ENCODE measurements at places on chromosomes 6 and 20.

- no peak for DNase-seq
Measured at GRCh38 chr20:58331961-58332551, 22.5 kb downstream of the RAB22A start.

- no peak for DNase-seq
Measured at GRCh38 chr6:25035512-25036435, 100.0 kb upstream of the RIPOR2 start.

DNA sequence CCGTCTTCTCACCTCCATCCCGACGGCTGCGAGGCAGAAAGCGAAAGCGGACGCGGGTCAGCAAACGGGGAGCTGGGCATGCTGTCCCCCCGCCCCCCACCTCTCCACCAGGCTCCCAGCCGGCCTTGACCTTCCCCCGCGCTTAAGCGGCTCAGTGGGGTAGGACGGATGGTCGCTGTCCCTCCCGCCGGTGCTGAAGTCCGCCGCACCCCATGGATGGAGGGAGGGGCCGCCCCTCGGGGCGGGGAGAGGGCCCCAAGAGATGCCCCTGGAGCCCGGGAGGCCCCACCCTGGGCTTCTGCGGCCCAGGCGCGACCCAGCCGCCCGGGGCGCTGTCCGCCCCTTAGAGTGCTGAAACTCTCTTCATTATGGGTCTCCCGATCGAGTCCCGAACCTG lies at the start of gene KCNB1:
Gene KCNB1, minus strand, starts transcription at position 48 of the 397 bp plus-strand sequence. CDS start 188 bp downstream, outside the sequence.
- DNase-seq, result no peak

GRCh38 chr6:113147544-113147943 lies 709.6 kb upstream of the MARCKS start:
- DNase-seq, result no peak

GRCh38 chr6:89818977-89819335 lies 638 bp downstream of the MDN1 start:
- no peak for DNase-seq

- DNase-seq, result no peak
Measured at GRCh38 chr6:152680879-152681517, 16.7 kb upstream of the MYCT1 start.

DNA sequence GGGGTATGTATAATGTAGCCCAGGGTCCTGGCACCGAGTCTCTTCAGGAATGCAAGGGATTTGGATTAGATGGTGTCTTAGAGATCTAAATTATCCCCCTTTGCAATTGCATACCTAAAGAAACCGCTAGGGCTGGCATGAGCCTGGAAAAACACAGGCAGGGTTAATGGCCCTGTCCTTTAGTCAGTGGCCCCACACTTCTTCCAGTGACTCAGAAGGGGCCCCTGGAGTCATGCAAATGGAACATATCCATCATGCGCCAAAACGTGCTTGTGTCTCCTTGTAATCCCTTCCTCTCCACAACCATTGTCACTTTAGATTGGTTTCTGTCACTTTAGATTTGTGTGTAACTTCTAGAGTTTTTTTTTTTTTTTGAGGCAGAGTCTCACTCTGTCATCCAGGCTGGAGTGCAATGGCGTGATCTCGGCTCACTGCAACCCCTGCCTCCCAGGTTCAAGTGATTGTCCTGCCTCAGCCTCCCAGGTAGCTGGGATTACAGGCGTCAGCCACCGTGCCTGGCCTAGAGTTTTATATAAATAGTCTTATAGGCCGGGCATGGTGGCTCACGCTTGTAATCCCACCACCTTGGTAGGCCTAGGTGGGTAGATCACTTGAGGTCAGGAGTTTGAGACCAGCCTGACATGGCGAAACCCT lies 8.7 kb upstream of the MYBL2 start:
- DNase-seq, result no peak

DNA sequence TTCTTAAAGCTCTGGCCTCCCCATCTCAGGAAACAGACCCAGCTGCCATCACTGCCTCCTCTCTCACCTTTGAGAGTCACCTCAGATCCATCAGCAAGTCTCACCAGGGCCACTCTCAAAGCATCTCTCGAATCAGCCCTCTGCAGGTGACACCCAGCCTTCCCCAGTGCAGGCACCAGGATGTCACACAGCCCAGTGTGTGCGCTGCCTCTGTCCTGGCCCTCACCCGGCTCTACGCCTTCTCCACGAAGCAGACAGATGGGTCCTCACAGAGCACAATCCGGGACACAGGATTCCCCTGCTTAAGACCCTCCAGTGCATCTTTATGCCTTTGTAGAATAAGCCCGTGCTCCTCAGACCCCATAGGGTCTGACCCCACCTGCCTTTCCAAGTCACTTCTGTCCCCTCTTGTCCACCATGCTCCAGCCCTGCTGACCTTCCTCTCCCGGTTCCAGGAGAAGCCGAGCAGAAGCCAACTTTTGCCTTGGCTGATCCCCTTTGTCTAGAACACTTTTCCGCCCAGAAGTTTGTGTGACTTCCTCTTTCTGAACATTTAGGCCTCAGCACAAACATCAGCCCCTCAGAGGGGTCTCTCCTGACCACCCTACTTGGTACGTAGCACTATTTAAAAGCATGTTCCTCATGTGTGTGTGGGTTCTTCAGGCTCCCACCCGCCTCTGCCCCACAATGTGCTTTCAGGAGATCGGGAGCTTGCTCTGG lies 60.2 kb downstream of the PSMG4 start:
- DNase-seq, result no peak

- no peak for DNase-seq
Measured at GRCh38 chr6:3835055-3835731, 14.0 kb upstream of the FAM50B start.

DNA sequence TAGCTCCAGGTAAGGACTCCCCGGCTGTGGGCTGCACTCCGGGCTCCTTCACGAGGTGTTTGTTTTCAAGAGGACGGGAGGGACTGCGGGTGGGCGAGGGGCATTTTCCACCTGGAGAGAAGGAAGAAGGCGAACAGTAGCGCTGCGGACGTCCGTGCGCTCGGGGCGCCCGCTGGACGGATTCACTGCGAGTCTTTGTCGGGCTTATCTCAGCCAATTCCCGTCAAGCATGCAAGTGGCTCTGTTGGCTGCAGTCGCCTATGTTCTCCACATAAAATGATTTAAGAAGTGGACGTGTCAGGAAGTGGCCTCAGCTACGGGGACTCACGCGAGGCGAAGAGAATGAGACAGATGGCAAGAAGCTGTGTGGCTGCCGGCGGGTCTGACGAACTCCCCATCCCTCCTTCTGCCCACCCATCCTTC lies 332 bp downstream of the GRIK2 start:
- no peak for DNase-seq

DNA sequence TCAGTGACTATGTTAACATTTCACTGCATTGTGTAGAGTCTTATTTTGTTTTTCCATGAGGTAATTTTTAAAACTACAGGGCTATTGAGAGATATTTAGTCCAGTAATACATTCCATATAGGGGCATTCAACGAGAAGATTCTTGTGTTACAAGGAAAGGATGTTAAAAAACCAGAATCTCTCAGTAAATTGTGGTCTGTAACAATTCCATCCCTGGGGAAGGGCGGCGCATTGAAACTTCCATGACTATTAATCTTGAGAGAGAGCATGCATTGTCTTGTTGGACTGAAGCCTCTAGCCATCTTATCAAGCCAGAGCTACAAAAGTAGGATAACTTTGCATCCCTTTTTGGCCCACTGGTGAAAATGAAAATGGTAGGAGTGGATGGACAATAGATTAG lies 119.7 kb downstream of the BCKDHB start:
- no peak for DNase-seq

GRCh38 chr6:3848380-3848779 lies 793 bp upstream of the FAM50B start:
- DNase-seq, result no peak

GRCh38 chr6:34986845-34987246 lies 97.8 kb downstream of the ANKS1A start:
- peak; percentile 6 for DNase-seq

GRCh38 chr6:77536701-77537100 lies 73.4 kb upstream of the HTR1B start:
- DNase-seq, result no peak

GRCh38 chr20:50199703-50200102 lies 9.1 kb downstream of the CEBPB start:
- DNase-seq, result no peak

- no peak for DNase-seq
Measured at GRCh38 chr6:149311766-149312165, 5.7 kb upstream of the TAB2 start.

DNA sequence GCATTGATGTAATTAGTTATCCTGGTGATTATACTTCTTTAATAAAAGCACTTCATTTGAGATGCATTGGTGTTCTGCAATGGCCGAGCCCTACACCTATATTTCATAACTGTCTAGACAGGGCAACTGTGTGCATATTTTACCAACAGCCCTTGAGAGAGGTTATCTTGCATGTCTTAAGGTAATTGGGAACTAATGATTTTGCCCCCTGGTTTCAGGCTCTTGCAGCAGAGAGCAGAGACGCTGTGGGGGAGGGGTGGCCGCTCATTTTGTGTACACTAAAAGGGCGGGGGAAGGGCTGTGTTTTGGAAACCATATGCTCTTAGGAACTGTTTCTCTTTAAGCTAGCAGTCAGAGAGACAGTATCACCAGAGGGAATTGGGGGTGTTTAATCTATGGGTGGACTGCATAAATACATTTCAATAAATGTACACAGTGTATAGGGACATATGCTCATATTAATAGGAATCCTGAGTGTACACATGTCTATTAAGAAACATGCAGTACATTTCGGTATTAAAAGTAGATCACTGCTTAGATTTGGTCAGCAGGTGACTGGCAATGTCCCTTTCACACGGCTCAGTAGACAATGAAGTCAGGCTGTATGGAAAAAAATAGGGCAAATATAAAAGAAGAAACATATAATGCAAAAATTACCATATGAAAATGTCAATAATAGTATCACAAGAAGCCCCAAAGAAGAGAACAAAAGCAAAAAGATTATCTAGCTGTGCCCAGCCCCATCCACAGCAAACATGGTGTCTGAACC lies 402.9 kb upstream of the CITED2 start:
- no peak for DNase-seq

- DNase-seq, result no peak
Measured at GRCh38 chr20:51409192-51409880, 133.2 kb downstream of the NFATC2 start.

GRCh38 chr6:146301764-146302163 lies 241.9 kb upstream of the RAB32 start:
- no peak for DNase-seq

GRCh38 chr6:93300661-93301060 lies 118.7 kb downstream of the EPHA7 start:
- no peak for DNase-seq

DNA sequence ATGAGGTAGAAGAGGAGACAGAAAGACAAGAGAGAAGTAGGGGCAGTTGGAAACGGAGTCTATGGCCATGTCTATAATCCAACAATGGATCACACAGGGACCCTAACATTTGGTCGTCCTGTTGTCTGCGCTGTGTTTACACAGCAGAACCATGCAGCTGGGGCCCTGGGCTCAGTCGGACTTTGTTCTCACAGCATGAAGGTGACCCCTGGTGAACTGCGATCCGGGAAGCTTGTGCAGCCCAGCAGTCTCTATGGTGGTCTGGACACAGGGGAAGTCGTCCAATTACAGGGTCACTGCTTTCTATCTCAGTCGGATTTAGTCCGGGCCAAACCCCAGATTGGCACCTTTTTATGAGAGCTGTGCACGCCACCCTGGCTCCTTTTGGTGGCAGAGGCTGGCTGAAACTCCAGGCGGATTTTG lies 153.6 kb downstream of the FOXA2 start:
- no peak for DNase-seq

- DNase-seq, result no peak
Measured at GRCh38 chr6:87342829-87343228, 1.8 kb upstream of the C6orf163 start.

- no peak for DNase-seq
Measured at GRCh38 chr6:36685166-36685924, 6.8 kb downstream of the CDKN1A start.

DNA sequence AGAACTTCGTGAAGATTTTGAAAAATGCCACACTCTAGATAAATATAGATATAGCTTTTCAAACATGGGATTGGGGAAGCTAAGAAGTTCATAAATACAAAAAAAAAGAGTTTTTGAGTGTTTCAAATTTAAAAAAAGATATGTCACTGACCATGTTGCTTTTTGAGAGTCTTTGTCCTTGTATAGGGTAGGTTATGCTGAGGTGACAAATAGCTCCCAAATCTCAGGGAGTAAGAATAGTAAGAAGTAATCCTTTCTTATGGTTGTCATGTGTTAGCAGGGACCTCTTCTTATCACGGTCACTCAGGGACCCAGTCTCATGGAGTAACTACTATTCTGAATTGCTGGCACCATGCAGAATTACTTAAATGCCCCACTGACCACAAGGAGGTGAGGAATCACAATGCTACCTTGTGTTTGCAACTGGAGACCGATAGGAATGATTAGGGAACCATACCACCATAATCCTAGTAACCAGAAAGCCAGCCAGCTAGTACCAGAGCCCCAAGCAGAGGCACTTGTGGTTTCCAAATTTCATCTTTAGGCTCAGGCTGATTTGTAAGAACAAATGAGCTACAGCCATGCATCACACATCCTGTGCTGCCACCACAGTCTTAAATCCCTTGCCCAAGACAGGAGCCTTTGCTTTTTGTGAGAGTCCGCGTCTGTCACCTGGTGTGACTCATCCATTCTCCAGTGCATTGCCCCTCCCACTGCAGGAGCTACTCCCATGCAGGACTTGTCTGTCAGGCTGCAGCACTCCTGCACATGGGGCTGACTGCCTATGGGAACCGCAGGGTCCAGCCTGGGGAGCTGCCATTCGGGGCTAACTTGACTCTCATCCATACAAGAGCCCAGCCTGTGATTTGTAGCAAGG lies 42.4 kb upstream of the ADGRF4 start:
- DNase-seq, result no peak

- DNase-seq, result peak; percentile 56
Measured at GRCh38 chr6:26555505-26556262, 17.5 kb downstream of the HMGN4 start.

GRCh38 chr6:56475736-56476457 lies 166.8 kb downstream of the DST start:
- no peak for DNase-seq

DNA sequence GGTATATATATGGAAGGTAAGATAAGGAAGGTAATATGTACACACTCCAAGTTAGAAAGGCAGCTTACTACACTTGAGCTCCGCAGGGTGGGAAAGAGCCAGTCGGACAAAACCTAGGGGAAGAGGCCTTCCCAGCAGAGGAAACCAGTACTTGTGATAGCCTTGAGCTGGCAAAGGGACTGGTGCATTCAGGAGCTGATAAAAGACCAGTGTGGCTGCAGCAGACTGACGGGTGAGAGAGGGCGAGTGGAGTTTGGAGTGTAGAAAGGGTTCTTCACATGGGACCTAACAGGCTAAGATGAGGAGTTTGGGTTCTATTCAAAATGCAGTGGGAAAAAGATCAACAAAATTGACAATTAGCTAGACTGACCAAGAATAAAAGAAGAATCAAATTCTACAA lies 49.3 kb upstream of the KIF13A start:
- no peak for DNase-seq

GRCh38 chr6:82330171-82330804 lies 33.3 kb upstream of the TPBG start:
- no peak for DNase-seq

DNA sequence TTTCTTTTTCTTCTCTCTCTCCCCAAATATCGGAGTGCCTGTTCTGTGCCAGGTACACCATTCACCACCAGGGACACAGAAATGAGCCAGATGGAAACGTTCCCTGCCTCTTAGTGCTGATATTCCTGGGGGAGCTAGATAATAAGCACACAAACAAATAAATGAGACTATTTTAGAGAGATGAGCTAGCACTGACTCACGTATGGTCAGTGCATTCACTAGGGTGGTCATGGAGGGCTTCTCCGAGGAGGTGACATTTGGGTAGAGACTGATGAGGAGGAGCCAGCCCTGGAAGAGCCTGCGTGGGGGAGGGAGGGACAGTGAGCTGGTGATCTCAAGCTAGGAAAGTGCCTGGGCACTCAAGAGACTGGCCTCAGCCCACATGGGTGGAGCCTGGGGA lies 252.3 kb upstream of the KCNG1 start:
- DNase-seq, result no peak
